ENCODE measurements at places on chromosomes 6 and 20.

GRCh38 chr6:106490436-106490835, 129.9 kb downstream of the CRYBG1 start:
- peak; percentile 77 for DNase-seq

DNA sequence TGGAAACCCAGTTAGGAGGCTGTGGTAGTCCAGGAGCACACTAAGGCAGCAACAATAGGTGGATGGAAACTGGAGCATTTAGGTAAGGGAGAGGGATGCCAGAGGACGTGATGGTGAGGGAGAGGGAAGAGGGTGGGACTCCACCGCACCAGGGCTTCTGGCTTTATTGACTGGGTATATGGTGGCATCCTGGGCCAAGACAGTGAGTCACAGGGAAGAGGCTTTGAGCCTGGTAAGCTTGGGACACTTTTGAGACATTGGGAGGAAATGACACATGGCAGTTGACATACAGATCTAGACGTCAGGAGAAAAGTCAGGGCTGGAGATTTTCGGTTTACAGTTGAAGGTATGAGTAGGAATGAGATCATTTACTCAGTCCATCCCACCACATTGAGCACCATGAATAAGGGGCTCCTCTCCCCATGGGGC, 14.9 kb downstream of the NT5E start:
- DNase-seq, result peak; percentile 78

DNA sequence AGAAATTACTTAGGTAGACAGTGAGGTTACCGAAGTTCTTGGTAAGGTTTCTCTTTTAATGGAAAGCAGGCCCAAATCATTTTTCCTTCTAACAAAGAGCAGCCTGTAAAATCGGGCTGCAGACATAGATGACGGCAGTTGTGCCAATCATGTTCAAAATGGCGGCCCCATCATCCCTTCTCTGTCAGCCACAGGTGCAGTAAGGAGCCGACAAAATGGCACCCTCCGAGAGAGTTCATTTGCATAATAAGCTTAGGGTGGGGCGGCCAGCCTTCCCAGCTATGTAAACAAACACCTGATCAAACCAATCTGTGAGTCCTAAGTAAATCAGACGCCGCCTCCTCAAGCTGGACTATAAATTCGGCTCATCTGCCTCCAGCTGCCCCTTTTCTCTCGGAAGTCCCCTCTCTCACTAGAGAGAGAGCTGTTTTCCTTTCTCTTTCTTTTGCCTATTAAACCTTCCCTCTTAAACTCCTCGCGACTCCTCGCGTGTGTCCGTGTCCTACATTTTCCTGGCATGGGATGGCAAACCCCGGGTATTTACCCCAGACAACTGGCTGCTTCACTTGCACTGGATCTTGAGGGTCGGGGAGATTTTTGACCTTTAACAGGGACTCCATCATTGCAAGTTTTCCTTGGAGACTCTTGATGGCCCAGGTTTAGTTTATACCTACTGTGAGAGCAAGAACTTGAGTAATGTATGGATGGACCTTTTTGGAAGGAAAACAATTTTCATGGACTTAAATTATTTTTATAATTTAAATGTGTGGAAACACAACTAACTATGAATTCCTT, 8.9 kb upstream of the DDR1 start:
- no peak for DNase-seq

GRCh38 chr6:166716910-166717617, 90.0 kb upstream of the RPS6KA2 start:
- no peak for DNase-seq

DNA sequence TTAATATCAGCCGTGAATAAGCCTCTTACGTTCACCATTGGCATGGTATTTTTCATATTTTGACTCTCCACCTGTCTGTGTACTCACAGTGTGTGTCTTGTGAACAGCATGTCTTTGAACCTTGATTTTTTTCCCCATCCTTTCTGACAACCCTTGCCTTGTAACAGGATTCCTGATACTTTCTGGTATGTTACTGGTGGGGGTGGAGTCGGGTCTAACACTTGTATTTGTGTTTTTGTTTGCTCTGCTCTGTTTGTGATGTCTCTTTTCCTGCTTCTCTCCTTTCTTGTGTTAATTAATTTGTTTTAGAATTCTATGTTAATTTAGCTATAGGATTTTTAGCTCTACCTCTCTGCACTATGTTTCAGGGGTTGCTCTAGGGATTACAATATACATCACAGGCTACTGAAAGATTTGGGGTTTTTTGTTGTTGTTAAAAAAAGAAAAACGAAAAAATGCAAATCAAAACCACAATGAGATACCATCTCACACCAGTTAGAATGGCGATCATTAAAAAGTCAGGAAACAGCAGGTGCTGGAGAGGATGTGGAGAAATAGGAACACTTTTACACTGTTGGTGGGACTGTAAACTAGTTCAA, 245.1 kb downstream of the CDH4 start:
- no peak for DNase-seq

- DNase-seq, result no peak
Measured at GRCh38 chr6:111030008-111031007, 48.5 kb downstream of the RPF2 start.

- no peak for DNase-seq
Measured at GRCh38 chr20:289693-290083, 862 bp downstream of the C20orf96 start.

- DNase-seq, result peak; percentile 82
Measured at GRCh38 chr6:106159531-106159940, 73.4 kb downstream of the PRDM1 start.

DNA sequence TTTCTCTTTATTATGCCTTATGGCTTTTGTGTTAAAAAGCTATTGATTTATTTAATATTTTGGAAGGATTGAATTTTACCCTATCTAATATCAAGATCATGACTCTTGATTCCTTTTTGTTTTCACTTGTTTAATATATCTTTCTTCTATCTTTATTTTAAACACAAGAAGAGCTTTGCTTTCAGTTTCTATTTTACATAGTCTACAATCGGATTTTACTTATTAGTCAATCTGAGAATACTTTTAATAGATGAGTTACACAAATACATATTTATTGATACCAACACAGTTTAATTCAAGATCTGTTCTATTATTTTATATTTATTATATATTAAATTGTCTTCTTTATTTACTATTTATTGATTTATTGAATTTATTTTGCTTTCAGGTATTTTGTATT, 218.8 kb downstream of the ESR1 start:
- DNase-seq, result no peak

- DNase-seq, result no peak
Measured at GRCh38 chr20:6837730-6838129, 70.2 kb downstream of the BMP2 start.

DNA sequence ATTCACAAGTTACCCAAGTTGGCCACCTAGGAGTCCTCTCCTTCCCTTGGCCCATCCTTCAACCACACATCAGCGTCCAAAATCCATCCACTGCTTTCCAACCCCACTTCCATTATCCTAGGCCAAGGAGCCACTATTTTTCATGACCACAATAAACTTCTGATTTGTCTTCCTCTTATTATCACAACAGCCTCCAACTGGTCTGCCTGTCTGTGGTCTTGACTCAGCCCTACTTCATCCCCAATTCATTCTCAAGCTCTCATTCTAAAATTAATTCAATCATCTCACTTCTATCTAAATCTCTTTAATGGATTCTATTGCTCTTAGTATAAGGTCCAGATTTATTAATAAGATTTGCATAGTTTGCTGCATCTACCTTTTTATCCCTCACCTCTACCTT, 189.0 kb upstream of the PRDM1 start:
- DNase-seq, result no peak

GRCh38 chr6:56595490-56596122, 47.1 kb downstream of the DST start:
- no peak for DNase-seq
